Activated T-cell treated with anti-CD3 and anti-CD28 coated beads for 48 hours (primary cell): ENCODE measurements at places on chromosomes 1 and 21.

DNA sequence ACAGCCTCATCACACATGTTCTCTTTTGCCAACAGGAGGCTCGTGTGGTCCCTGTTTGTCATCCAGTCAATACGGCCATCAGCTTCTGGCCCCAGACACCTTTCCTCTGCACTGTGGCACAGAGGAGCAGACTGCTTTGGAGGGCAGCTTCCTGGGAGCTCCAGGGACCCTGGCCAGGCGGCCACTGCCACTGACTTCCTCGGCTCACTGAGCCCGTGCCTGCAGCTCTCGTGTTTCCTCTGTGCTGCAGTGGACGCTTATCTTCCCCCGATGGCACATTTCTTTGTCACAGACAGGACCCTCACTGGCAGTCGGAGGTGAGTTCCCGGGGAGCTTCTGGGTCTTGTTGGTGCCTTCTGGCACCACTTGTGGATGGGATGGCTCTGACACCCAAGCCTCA is 67.0 kb upstream of the DIRAS3 start:
- no peak for DNase-seq

DNA sequence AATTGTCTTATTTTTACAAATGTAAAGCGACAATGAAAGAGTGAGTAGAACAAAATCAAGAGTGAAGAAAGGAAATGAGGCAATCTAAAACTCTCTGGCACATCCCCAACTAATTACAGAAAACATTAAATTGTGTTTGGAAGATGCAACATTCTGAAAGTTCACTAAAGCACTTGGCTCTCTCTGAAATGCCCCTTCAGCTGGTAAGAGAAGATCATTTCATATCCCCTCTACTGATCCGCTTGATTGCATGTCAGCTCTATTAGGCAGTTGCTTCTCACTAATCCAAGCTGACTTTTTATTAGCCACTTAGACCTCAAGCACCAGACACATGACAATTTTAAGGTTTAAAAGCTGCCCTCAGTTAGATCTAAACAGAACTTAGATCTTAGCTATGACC is 262.8 kb upstream of the PRMT6 start:
- DNase-seq, result no peak

DNA sequence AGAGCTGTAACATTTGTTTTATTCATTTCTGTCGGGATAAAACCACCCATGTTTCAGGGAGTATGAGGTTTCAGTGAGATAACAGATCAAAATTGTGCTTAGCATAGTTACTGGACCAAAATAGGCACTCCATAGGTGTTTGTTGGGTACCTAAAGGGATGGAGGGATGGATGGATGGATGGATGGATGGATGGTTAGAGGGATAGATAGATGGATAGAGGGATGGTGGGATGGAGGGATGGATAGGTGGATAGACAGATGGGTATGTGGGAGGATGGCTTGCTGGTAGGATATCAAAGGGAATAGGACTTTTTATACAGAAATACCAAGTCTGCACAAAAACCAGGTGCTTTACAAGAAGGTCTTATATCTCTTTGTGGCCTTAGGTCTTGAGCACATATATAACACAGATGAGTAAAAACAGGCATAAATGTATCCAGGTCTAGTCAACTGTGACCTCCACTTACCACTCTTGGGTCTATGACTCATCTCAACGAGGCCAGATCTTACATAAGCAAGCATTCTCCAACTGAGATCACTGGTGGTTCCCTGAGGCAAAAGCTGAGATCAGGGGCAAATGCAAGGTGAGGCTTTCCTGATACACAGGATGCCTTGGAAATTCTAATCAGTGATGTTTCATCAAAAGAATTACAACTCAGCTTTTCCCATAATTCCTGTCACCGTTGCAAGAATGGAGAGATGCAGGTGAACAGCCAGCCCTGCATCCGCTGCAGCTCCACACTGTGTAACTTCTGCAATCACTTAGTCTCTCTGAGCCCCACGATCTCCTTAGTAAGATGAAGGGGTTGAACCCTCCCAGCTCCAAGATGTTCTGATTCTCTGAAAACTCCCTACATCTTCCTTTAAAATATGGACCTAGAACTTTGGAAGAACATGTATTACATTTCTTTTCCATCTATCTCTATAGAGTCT is 32.0 kb downstream of the PTAFR start:
- DNase-seq, result peak; percentile 12

GRCh38 chr1:114113411-114114184 is 40.1 kb downstream of the SYT6 start:
- no peak for DNase-seq

DNA sequence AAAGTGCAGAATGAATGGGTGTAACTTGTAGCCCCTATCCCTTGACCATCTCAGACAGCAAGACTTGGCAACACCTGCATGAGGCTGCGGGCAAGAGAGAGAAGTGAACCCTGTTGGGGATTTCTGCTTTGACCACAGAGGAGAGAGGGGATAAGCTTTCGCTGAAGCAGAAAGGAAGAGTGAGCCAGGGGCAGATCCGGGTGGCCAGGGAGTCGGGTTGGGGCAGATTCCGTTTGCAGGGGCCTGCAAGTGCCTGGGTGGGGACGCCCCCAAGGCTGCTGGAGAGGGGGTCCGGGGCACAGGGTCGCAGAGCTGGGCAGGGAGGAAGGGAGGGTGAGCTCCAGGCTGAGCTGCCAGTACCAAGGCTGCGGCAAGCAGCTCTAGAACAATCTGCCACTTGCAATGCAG is 25.3 kb upstream of the PIK3CD start:
- DNase-seq, result peak; percentile 12

GRCh38 chr1:86155807-86156565 is 586 bp downstream of the COL24A1 start:
- no peak for DNase-seq

DNA sequence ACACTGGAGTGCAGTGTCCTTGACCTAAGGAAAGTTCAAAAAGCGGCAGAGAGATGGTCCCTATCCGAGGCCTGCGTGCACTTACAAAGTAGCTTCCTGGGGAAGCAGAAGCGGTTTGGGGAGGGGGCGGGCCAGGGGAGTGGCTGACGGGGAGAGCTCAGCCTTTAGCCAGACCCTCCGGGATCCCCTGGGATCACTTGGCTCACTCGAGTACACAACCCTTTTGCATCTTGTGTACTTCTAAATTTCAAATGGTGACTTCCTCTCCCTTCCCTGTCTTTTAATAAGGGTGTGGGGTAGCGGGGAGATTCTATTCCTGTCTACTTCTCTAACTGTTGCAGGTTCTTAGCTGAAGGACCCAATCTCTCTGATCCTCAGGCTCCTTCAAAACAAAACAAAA is 18.1 kb upstream of the SNX27 start:
- no peak for DNase-seq

- no peak for DNase-seq
Measured at GRCh38 chr1:184503221-184503749, 116.5 kb downstream of the C1orf21 start.

DNA sequence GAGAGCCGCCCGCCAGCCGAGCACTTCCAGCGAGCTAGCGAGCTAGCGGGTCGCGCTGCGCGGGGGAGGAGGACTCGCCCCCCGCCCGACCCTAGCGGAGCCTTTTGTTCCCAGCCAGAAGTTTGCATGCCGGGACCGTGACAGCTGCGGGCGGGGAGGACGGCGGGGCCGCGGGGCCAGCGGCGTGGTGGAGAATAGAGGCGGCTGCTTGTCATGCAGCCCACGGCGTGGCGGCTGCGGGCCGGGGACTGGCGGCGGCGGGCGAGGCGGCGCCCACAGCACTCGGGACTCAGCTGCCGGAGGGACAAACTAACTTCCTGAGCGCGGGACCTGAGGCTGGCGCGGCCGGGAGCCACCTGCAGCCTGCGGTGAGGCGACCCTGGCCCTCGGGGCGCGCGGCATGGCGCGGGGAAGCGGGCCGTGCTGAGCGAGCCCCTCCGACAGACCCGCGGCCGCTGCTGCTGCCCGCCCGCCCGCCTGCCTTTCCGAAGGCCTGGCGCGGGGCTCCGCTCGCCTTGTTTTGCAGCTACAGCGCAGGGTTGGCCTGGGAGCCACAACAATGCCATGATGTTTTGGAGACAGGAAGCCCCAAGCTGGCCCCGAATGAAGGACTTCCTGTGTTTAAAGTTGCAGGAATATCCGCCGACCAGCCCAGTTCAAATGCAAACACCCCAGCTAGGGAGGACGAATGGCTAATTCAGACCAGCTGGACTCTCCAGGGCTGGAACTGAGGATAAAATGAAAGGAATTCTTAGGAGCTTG is 82.2 kb upstream of the BMP8A start:
- DNase-seq, result no peak

GRCh38 chr1:76291737-76292136 is 217.2 kb downstream of the ST6GALNAC3 start:
- DNase-seq, result no peak

DNA sequence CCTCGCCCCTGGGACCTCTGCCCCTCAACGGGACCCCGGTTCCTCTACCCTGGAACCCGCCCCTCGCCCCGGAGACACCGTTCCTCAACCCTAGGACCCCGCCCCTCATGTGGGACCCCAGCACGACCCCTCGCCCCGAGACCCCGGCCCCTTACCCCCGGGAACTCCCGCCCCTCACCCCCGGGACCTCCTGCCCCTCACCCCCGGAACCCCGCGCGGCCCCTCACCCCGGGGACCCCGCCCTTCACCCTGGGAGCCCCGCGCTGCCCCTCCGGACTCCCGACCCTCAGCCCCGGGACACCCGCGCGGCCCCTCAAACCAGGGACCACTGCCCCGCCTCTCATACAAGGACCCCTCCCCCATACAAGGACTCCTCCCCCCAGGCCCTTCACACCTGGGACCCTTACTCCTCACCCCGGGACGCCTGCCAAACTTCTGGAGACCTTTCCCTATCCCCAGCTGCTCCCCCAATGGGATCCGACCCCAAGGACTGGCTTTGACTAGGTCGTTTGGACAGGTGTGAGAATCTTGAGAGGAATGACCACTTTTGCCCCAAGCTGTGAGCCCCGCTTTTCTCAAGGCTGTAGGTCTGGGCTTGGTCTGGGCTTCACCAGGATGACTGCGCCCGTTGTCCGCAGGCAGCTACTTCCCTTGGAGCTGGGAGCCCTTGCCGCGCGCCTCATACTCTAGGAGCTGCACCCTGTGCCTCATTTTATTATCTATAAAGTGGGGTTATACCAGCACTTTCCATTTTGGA is 843 bp downstream of the DIP2A start:
- peak; percentile 12 for DNase-seq

- DNase-seq, result no peak
Measured at GRCh38 chr21:35818597-35818996, 241.7 kb downstream of the SETD4 start.

GRCh38 chr1:212283741-212284140 is 1.5 kb upstream of the PPP2R5A start:
- DNase-seq, result no peak

DNA sequence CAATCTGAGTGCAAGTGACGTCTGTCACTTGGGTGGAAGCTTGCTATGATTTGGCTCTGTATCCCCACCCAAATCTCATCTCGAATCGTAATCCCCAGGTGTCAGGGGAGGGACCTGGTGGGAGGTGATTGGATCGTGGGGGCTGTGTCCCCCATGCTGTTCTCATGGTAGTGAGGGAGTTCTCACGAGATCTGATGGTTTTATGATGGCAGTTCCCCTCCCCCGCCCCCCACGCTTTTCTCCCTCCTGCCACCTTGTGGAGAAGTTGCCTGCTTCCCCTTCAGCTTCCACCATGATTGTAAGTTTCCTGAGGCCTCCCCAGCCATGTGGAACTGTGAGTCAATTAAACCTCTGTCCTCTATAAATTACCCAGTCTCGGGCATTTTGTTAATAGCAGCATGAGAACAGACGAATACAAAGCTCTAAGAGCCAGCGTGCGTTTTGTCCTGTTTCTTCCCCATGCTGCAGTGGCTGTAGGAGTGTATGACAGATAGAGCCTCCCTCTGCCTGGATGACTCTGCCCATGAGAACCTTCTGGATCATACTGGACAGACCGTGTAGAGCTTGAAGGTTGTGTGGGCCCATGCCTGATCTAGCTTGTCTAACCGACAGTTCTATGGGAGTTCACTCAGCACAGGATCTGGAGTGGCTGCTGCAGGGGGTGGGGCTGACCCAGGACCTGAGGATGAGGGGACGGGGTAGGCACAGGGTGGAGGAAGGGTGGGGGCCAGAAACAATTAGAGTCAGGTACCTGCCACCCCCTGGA is 139.7 kb upstream of the ERRFI1 start:
- DNase-seq, result no peak

DNA sequence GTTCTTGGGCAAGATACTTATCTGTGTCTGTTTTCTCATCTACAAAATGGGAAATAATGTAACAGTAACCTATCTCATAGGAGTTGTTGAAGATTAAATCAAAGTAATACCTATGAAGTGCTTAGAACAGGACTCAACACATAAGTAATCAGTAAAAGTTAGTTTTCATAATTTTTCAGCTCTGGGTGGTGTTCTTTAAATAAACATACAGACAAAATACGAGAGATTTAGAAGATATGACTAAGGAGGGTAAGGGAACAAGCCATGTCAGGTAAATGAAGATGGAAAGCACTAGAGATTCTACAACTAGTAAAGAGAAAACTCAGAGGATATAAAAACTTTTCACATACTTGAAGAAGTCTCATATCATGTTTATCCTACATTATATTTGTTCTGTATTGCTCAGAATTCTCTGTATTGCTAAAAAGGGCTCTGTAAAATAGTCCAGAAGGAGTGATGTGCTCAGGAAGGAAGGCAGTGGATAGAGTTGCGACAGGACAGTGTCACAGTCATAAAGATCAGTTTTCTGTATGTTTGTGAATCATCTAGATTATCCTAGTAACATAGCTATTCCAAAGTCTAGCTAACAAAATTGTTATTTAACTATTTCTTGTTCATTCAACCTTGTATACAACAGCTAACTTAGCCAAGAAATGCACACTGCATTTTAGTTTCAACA is 16.0 kb downstream of the LIN9 start:
- DNase-seq, result no peak

DNA sequence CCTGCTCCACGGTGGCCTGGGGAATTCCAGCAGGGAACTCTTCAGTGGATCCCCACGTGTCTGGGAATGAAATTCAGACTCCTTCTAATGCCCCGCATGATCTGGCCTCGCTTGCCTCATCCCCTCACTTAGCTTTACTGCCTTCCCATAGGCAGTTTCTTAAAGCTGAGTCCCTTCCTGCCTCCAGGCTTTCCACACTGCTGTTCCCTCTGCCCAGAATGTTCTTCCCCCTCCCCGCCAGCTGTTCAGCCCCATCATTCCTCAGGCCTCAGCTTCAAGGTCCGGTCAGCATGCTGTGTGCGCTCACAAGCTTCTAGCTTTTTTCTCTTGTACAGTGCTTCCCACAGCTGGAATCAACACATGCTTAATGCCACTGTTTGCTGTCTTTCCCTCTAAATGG is 54.9 kb upstream of the WASF2 start:
- no peak for DNase-seq

DNA sequence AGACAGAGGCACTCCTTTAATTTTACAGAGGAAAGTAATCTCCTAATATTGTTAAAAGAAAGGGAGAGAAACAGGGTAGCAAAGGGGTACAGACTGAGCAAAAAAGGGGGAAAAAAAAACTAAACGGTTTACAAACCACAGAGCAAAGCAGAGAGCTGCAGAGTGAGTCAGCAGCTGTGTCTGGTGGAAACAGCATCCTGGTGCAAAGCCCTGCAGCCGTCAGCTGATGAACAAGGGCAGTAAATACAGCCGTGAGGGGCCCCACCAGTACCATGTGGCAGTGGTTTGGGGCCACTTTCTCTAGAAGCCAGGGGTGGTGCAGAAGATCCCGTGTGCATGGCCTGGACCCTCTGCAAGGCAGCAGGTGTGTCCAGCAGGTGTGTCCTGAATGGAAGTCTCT is 111.3 kb downstream of the ERG start:
- DNase-seq, result no peak

GRCh38 chr21:43923391-43923790 is 58.4 kb downstream of the AGPAT3 start:
- no peak for DNase-seq

GRCh38 chr1:37660664-37661063 is 26.0 kb upstream of the RSPO1 start:
- DNase-seq, result no peak

GRCh38 chr1:103254691-103255090 is 146.4 kb upstream of the COL11A1 start:
- DNase-seq, result no peak
